ENCODE measurements at places on chromosomes 1 and 21.

DNA sequence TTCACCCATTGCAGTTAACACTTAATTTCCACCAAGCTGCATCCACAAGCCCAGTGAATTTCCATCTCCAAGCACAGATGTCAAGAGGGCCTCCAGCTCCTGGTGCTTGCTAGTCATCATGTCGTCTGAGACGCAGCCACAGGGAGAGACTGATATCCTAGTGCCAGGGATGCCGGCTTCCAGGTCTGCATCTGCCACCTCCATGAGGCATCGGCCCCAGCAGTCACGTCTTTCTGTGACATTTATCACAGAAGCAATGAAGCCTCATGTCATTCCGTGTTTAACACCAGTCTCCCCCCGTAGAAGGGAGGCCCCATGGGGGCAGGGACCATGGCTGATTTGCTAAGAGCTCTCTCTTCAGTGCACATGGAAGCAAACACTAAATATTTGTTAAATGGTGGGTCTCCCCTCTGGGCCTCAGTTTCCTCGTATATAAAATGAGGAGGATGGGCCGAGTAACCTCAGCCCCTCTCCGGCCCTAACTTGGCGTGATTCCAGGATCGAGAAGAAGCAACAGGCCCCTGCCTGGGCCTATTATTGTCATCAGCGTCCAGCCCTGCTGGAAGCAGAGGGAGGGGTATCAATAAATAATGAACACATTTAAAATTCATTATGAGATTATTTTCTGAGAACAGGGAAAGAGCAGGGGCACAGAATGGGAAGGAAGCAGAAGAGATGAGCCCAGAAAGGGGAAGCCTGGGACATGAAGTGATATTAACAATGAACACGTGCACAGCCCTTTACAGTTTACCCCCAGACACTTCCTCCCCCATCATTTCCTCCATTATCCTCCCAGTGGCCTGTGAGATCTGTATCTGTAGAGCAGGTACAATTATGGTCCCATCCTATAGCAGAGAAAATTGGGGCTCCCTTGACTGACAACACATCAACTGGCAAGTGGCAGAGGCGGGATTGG, 837 bp upstream of the C1QB start:
- no peak for DNase-seq

- DNase-seq, result no peak
Observed at GRCh38 chr1:9195651-9196050, 38.9 kb upstream of the H6PD start.

DNA sequence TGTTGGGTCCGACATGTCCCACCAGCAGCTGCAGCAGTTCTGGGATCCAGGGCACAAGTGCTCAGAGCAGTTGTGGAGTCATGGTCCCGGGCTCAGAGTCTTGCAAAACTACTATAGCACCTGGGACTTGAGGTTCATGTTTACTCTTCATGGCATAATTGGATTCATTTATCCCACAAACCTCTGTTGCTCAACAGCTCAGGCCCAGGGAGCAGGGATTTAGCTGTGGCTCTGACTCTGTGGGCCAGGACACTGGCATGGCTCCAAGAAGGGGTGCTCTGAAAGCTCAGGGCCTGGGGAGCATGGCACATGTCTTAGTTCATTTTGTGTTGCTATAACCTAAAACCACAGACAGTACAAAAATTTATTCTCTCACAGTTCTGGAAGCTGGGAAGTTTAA, 626.7 kb upstream of the ADGRL2 start:
- DNase-seq, result no peak

GRCh38 chr1:168498159-168498631, 45.6 kb downstream of the XCL2 start:
- peak; percentile 6 for DNase-seq

- no peak for DNase-seq
Observed at GRCh38 chr21:25790878-25791204, 56.1 kb downstream of the GABPA start.
